ENCODE measurements at places on chromosomes 6 and 20. TPM values are rescaled to one million over a fixed set of nuclear protein-coding genes. Genes with fewer than 3 reads are reported as not detected.

Gene DCBLD1
- total RNA-seq = 29.0 TPM

Gene CTAGE9
- total RNA-seq = 0.15 TPM

Gene PKHD1
- total RNA-seq = not detected

Gene GPX6
- total RNA-seq = not detected

Gene FOXF2
- total RNA-seq = 12.7 TPM

Gene FNDC1
- total RNA-seq = 0.23 TPM

Gene SLC2A10
- 1.6 TPM for total RNA-seq

Gene DDX43
- total RNA-seq = 24.9 TPM

Gene ARFGEF3
- 1.5 TPM for total RNA-seq

Gene EPPIN
- not detected for total RNA-seq

Gene IP6K3
- total RNA-seq = not detected

Gene EYA4
- total RNA-seq = not detected

Gene WFDC10B
- total RNA-seq = not detected

Gene DYNLRB1
- 155 TPM for total RNA-seq

Gene GPANK1
- 18.3 TPM for total RNA-seq

Gene ULBP1
- total RNA-seq = 3.1 TPM

Gene RREB1
- 30.7 TPM for total RNA-seq

Gene KIZ
- 6.5 TPM for total RNA-seq

Gene MTG2
- 56.8 TPM for total RNA-seq

Gene ADGB
- not detected for total RNA-seq

Gene ADAT2
- 6.4 TPM for total RNA-seq

Gene RBCK1
- 97.1 TPM for total RNA-seq

Gene SIM1
- not detected for total RNA-seq

Gene UBE2V1
- total RNA-seq = 115 TPM

Gene SLPI
- 0.74 TPM for total RNA-seq

Gene FAM229B
- total RNA-seq = 12.0 TPM

Gene CEP85L
- total RNA-seq = 6.7 TPM

Gene E2F3
- total RNA-seq = 31.0 TPM

Gene CLDN20
- total RNA-seq = not detected

Gene FRK
- total RNA-seq = 2.5 TPM

Gene ABHD16B
- total RNA-seq = not detected

Gene C6orf15
- total RNA-seq = not detected

Gene OR12D3
- not detected for total RNA-seq

Gene SGK2
- 0.90 TPM for total RNA-seq

Gene DPPA5
- total RNA-seq = not detected

Gene CCNC
- total RNA-seq = 43.4 TPM

Gene RIMS4
- total RNA-seq = 4.0 TPM

Gene HLA-DOA
- total RNA-seq = 0.08 TPM

Gene ERVFRD-1
- not detected for total RNA-seq

Gene GDAP1L1
- total RNA-seq = not detected

Gene SLC16A10
- total RNA-seq = 0.18 TPM

Gene LST1
- total RNA-seq = not detected

Gene SAPCD1
- 6.3 TPM for total RNA-seq

Gene FILIP1
- 0.26 TPM for total RNA-seq

Gene EIF6
- total RNA-seq = 258 TPM

Gene DNAH8
- not detected for total RNA-seq

Gene SLC32A1
- not detected for total RNA-seq

Gene ATP9A
- 8.7 TPM for total RNA-seq

Gene MRPL2
- total RNA-seq = 65.6 TPM

Gene FAM217A
- not detected for total RNA-seq

Gene TBPL1
- total RNA-seq = 39.7 TPM

Gene WASF1
- total RNA-seq = 63.9 TPM

Gene MCHR2
- total RNA-seq = not detected

Gene IRAK1BP1
- total RNA-seq = 2.2 TPM

Gene DUSP15
- total RNA-seq = 23.6 TPM

Data from Panc1 (cell line).